ENCODE measurements at places on chromosomes 2 and 18.

DNA sequence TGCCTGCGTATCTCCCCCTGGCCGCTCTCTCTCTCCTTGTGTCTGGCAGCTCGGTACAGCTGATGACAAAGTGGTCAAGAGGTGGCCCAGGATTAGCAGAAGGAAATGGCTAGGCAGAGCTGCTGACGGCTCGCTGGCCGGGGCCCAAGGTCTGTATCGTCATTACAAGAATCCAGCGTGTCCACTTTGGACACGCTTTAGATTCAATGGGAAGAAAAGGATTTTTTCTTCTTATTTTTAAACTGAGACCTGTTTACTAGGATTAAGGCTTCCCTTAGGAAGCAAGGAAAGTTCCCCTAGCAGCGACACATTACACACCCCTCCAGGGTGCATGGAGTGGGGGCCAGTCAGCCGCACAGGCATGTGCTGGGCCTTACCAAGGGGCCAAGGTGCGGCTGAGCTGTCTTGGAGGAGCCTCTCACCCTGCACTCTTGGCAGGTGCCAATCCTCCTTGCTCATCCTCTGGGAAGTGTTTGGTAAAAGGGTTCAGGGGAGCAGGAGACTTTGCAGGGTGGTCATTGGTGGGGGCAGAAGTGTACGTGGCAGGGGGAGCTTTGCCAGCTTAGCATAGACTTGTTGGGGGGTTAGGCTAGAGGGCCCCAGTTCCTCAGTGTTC, 76.8 kb downstream of the POLR1A start:
- DNase-seq = no peak

DNA sequence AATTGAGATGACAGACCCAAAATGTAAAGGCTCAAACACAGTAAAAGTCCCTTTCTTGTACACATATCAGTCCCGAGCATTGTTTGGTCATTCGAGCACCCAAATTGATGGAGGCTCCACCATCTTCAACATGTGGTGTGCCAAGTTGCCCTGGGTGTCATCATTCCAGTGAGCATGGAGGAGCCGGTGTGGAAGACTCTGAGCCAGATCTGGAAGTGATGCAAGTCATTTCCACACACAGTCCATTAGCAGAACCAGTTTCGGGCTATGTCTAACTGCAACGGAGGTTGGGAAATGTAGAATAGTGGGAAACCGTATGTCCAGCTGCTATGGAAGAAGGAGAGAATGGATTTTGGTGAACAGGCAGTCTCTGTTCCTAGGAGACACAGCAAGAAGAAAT, 40.9 kb upstream of the BZW1 start:
- DNase-seq = no peak

- DNase-seq = no peak
Observed at GRCh38 chr2:132419941-132420340, 3.3 kb downstream of the GPR39 start.

GRCh38 chr18:49457616-49458015, 2.8 kb downstream of the DYM start:
- no peak for DNase-seq

DNA sequence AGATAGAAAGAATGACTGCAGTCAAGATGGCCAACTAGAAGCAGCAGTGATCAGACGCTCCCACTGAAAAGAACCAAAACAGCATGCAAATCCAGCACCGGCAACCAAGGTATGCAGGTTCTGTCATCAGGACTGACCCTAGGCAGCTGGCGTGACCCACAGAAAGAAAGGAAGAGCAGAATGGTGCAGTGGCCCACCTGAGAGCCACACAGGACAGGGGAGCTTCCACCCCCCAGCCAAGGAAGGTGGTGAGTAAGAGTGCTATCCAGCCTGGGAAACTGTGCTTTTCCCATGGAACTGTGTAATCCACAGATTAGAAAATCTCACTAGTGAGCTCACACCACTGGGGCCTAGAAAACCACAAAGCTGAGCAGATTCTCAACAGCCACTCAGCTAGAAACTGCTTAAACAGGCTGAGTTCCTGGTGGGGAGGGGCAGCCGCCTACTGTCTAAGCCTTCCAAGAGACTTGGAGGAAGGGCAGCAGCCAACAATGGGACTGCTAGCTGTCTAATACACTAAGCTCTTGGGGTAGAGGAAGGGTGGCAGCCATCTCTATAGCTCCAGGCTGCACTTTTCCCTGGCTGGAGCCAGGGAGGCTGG, 127.9 kb downstream of the EVA1A start:
- DNase-seq = no peak

DNA sequence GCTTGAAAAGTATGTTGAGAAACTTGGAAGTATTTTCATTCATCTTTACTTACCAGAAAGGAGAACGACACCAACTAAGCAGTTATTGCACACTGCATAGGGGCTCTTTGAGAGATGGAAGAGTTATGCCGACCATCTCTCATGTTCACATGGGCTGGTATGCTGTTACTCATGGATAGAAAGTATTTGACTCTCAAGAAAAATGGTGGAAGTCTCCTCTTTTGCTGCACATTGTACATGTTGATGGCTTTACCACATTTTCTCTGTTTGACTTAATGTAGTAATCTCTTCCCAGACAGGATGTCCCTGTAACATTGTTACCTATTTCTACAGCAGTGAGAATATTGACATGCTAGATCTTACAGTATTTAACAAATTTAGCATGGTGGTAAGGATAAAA, 23.2 kb downstream of the CAB39 start:
- DNase-seq = no peak

DNA sequence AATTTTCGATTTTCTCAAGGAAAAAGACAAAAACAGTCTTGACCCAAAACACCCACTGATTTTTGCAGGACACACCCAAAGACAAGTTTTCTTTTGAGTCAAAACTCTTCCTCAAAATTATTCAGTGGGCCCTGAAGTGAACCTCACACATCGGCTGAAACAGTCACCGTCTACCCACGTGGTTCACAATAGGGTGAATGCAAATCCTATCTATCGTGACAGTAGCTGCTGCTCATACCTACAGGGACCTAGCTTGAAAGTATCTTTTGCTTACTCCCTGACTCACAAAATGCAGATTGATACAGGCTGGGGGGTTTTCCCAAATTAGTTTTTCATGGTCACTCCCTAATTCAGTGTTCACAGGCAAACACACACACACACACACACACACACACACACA, 10.7 kb upstream of the CD226 start:
- DNase-seq = no peak

All from stimulated activated effector memory CD8-positive, alpha-beta T cell treated with anti-CD3 and anti-CD28 coated beads, Interleukin-12 subunit alpha, Interleukin-12 subunit beta, amount 100 ng/mL, for 72 hours (primary cell).